Nephron progenitor cell (in vitro differentiated cells): ENCODE measurements at places on chromosomes 16 and 17.

- peak; percentile 41 for DNase-seq
Measured at GRCh38 chr17:7405350-7406234, 1.7 kb upstream of the TMEM256 start.

DNA sequence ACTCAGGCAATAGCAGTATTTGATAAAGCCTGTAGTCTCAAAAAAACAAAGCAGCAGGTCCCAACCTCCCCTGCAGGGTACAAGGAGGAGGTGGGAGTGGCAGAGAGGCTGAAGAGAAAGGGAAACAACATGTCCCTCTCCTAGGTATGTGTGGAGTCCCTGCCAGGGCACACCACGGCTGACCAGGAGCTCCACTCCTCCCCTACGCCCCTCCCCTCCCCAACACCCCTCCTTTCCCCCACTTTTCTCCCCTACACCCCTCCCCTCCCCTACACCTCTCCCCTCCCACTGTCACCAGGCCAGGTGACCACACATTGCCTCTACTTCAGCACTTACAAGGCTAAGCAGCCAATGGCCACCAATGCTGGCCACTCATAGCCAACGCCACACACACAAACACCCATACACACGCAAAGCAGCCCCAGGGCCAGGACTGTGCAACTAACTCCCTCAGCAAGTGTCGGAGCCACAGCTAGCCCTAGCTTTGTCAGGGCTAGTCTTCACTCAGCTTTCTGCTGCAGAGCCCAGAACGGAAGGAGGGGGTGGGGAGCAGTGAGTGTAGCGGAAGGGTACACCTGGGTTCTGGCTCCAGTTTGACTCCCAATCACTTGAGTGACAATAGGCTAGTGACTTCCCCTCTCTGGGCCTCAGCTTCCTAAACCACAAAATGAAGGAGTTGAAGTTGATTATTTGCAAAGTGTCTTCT is 8.2 kb downstream of the CAVIN1 start:
- DNase-seq: no peak

- DNase-seq: no peak
Measured at GRCh38 chr17:60920107-60920506, 242.5 kb downstream of the BCAS3 start.

GRCh38 chr17:39009581-39010001 is 42.4 kb upstream of the FBXO47 start:
- DNase-seq: no peak

- no peak for DNase-seq
Measured at GRCh38 chr17:50259477-50260324, 14.6 kb upstream of the TMEM92 start.

DNA sequence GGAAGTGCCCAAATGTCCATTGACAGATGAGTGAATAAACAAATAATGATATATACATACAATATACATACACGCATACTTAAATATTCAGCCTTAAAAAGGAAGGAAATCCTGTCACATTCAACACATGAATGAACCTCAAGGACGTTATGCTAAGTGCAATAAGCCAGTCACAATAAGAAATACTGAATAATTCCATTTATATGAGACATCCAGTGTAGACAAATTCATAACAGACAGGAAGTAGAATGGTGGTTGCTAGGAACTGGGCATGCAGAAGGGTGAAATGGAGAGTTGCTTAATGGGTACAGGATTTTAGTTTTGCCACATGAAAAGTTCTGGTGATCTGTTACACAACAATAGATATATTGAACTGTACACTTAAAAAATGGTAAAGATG is 8.8 kb upstream of the ITGB4 start:
- no peak for DNase-seq

DNA sequence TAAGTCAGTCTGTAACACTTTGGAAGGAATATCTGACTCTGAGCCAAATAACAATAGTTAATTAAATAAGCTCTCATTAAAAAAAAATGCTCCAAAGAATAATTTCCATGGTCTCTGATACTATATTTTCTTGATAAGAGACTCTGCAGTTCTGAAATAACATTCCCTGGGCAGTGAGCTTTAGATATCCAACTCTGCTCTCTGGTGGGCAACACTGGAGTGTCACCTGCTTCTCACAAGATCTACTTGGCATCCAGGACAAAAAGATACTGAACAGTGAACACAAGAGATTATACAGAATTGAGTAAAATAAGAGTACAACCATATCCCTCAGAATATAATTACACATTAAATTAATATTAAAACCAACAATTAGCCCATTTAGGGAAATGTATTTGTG is 13.7 kb downstream of the BLMH start:
- no peak for DNase-seq

DNA sequence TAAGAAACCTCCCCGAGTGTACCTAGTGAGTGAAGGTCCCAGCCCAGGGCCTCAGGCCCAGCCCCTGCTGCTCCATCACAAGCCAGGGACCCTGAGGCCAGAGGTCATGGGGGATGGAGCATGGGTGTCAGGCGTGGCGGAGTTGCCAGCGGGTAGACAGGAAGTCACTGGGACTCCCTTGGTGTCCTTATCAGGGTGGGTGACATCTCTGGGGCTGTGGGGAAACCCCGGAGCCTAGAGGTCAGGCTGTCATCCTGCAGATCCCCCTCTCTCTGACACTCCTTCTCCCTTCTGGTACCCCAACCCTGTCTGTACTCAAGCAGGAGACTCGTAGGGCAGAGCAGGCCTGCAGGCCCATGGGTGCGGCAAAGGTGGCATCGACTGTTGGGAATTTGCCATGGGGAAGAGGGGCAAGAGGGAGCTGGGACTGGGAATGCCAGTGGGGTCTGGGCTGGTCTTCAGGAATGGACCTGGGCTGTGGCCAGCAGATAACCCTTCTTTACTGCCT is 10.8 kb upstream of the ADGRG1 start:
- no peak for DNase-seq

DNA sequence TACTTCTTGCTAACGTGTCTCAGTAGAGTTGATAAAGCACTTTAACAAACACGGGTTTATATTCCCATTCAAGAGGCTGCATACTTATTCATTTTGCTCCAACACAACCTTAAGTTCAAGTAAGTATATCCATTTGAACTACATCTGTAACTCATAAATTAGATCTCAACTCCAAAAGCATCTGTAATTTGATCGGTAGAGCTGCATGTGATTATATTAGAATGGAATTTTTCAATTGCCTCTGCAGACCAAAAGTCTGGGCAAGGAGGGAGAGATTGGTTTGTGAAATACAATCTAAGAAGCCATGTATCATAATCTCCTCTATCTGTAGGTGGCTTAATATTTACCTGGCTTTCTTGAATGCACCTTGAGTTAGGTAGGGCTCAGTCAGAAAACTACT is 371.0 kb downstream of the RBFOX1 start:
- DNase-seq: no peak

- no peak for DNase-seq
Measured at GRCh38 chr17:72477491-72477890, 356.7 kb downstream of the SOX9 start.

- no peak for DNase-seq
Measured at GRCh38 chr17:20890338-20890737, 152.5 kb downstream of the USP22 start.

DNA sequence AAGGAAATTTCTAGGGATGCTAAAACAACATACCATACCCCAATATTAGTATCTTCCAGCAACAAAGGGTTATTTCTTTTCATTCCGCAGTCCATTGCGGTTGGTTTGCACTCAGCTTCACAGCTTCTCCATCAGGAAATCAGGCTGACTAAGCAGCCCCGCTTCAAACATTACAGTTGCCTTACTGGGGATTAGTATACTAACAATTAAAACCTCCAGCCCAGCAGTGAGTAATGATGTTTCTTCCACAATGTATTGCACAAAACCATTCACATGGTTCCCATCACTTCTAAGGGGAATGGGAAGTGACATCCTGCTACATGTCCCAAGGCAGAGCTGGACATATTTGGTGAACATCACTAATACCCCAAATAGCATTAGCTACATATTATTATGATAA is 1384.9 kb downstream of the CDH8 start:
- DNase-seq: no peak

DNA sequence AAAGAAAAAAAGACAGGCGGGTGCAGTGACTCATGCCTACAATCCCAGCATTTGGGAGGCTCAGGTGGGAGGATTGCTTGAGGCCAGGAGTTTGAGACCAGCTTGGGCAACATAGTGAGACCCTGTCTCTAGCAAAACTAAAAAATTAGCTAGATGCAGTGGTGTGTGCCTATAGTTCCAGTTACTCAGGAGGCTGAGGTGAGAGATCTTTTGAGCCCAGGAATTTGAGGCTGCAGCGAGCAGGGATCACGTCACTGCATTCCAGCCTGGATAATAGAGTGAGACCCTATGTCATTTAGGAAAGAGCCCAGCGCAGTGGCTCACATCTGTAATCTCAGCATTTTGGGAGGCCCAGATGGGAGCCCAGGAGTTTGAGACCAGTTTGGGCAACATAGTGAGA is 126.6 kb downstream of the CMIP start:
- no peak for DNase-seq
